ENCODE measurements at places on chromosomes 13 and 19.

- peak; percentile 45 for DNase-seq
Observed at GRCh38 chr13:100280681-100281080, 191.8 kb downstream of the PCCA start.

- no peak for DNase-seq
Observed at GRCh38 chr19:11361037-11361770, 6.0 kb downstream of the PLPPR2 start.

- no peak for DNase-seq
Observed at GRCh38 chr13:99962242-99962641, 9.3 kb downstream of the ZIC5 start.

- DNase-seq: peak; percentile 31
Observed at GRCh38 chr19:46925548-46925950, 64.8 kb downstream of the ARHGAP35 start.

- DNase-seq: peak; percentile 99
Observed at GRCh38 chr13:113178070-113178895, 19.8 kb downstream of the PROZ start.

GRCh38 chr19:31907661-31908060 lies 437.7 kb upstream of the ZNF507 start:
- no peak for DNase-seq

- no peak for DNase-seq
Observed at GRCh38 chr13:110541526-110541920, 20.0 kb downstream of the RAB20 start.

DNA sequence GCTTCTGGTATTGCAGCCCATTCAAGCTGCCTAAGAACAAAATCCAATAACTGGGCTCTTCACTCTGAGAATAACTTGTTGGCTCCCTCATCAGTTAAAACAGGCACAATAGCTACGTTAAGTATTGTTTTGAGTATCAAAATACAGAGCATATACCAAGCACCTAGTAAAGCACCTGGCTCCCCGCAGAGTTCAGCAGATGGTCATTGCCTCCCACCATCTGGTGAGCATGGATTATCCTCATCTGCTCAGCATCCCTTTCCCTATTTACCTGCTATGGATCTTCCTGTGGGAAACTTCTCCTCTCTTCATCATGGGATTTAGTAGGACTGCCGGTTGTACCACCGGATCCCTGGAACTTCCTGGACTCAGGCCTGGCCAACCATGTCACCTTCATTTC lies 199.2 kb upstream of the MAB21L1 start:
- DNase-seq: no peak

- DNase-seq: no peak
Observed at GRCh38 chr13:113337556-113337955, 26.4 kb downstream of the GRTP1 start.
